Ascending aorta (tissue), 2 donors: ENCODE measurements at places on chromosomes 7 and 10.
A peak's percentile ranks its signal among the peaks of the same experiment; 100 is the strongest.

DNA sequence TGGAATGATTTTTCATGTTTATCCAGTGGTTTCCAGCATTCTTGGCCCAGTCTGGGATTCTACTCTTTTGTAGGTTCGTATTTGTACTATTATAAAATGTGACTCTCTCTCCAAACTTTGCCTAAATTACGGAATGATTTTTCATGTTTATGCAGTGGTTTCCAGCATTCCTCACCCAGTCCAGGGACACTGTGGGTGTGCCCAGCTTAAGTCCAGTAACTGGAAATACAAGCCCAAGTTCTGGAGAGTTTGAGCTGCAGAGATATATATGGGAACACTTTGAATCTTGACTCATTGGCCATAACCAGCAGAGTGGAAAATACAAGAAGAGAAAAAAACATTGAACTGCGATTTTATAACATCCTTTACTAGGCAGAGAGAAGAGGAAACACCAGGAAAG is 5.9 kb upstream of the MAGI2 start:
- H3K4me1 ChIP-seq, result peaks cover 23% of the 10 kb centered on the region
- H3K27me3 ChIP-seq, result no peaks in the 10 kb centered on the region
- H3K27ac ChIP-seq, result peak overlapping the region; percentile 67
- peak; percentile 75 for DNase-seq

GRCh38 chr7:12249706-12250105 is 38.6 kb downstream of the TMEM106B start:
- H3K27ac ChIP-seq, result no peak overlapping the region
- H3K4me3 ChIP-seq, result no peak overlapping the region
- DNase-seq, result no peak
- no peaks in the 10 kb centered on the region for H3K27me3 ChIP-seq

DNA sequence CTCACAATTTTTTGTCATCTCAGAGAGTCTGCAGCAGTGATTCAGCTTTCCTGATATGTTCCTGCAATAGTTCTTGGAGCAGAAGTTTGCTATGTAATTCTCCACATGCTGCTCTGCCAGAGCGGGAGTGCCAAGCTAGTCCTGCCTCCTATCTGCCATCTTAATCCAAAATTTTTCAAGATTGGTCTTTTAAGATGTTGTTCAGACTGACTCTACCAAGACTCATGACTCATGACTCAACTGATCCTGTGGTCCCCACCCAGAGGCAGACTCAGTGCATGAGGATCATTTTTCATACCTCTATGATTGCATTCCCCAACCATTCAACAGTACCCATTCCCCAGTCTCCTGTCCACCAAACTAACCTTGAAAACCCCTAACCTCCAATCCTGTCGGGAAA is 470.8 kb downstream of the INHBA start:
- H3K36me3 ChIP-seq, result no peaks in the 10 kb centered on the region
- H3K27me3 ChIP-seq, result no peaks in the 10 kb centered on the region
- no peak overlapping the region for H3K4me3 ChIP-seq

GRCh38 chr7:32618987-32619386 is 123.7 kb downstream of the AVL9 start:
- H3K4me3 ChIP-seq, result no peak overlapping the region
- H3K27me3 ChIP-seq, result no peaks in the 10 kb centered on the region
- no peaks in the 10 kb centered on the region for H3K4me1 ChIP-seq
- no peak for DNase-seq
- no peak overlapping the region for H3K27ac ChIP-seq

- no peaks in the 10 kb centered on the region for H3K36me3 ChIP-seq
- H3K4me3 ChIP-seq, result no peak overlapping the region
- no peak for DNase-seq
- no peaks in the 10 kb centered on the region for H3K27me3 ChIP-seq
Observed at GRCh38 chr10:26430641-26431163, 7.4 kb upstream of the APBB1IP start.

DNA sequence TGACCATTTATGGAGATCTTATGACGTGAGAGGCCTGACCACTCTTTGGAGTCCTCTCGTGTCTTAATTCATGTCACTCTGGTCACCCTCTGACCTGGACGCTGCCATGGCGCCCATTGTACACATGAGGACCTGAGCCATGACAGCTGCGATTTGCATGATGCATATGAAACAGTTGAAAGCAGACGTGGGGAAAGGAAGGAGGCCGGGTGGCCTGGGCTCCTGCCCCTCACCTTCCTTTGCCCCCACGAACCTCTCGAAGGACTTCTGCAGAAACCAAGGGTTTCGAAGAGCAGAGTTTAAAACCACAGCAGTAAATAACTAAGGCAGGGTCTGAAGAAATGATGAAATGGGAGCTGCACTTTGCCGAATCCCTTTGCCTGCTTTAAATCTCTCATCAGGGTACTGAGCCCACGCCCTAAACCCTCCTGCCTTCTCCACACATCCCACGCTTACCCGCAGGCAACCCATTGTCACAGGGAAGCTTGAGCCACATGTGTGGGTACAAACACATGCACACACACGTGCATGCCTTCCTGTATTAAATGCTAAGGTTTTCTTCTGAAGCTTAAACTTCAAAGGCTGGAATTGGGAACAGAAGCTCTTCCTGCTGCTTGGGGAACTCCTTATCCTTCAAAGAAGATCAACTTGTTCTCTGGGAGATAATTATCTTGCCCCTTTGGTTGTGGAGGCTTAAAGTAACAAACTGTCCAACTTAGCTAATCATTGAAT is 11.7 kb upstream of the CALML3 start:
- no peaks in the 10 kb centered on the region for H3K27me3 ChIP-seq
- no peaks in the 10 kb centered on the region for H3K36me3 ChIP-seq
- no peak overlapping the region for H3K27ac ChIP-seq
- DNase-seq, result no peak
- no peaks in the 10 kb centered on the region for H3K4me1 ChIP-seq

GRCh38 chr7:158602905-158603772 is 15.5 kb upstream of the PTPRN2 start:
- H3K4me3 ChIP-seq, result no peak overlapping the region
- H3K27ac ChIP-seq, result no peak overlapping the region
- H3K27me3 ChIP-seq, result no peaks in the 10 kb centered on the region
- no peaks in the 10 kb centered on the region for H3K4me1 ChIP-seq

DNA sequence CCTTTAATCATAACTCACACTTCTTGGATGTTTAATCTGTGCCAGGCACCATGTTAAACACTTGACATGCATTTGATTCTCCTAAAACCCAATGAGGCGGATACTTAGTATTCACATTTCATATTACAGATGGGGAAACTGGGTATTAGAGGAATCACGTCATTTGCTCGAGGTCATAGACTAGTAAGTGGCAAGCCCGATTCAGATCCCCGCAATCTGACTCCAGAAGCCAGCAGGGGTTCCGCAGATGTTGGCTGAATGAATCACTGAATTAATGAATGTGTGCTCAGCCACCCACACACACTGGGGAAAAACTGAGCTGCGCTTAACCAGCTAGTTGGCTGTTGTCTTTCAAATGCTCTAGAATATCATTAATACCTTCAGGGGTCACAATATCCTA is 22.5 kb upstream of the ENO4 start:
- no peak overlapping the region for H3K27ac ChIP-seq
- H3K4me1 ChIP-seq, result no peaks in the 10 kb centered on the region
- no peaks in the 10 kb centered on the region for H3K27me3 ChIP-seq
